ENCODE measurements at places on chromosomes 2 and 18.

DNA sequence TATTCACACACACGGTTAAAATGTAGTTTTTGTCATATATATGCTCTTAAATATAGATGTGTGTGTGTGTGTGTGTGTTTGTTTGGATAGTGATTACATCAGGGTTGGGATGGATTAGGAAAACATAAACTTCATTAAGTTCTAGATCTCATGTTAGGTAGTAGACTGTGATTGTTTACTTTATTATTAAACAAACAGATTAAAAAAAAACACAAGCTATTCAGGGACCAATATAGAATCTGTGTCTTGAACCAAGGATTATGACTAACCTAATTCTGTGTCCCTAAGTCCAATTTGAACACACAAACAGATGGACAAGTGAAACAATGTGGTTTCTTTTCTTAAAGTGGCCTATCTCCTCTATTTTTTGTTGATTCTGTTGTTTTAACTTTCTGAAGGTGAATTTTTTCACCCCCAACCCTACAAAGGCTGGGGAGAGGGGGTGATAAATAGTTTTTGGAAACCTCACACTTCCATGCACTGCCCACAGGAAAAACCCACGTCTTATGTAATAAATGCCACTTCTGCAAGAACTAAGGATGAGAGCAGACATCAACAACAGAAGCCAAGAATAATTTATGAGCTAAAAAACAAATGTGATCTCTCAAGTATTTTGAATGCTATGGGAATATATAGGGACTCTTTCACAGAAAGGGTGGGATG lies 40.7 kb downstream of the IL1R2 start:
- no peak for DNase-seq

DNA sequence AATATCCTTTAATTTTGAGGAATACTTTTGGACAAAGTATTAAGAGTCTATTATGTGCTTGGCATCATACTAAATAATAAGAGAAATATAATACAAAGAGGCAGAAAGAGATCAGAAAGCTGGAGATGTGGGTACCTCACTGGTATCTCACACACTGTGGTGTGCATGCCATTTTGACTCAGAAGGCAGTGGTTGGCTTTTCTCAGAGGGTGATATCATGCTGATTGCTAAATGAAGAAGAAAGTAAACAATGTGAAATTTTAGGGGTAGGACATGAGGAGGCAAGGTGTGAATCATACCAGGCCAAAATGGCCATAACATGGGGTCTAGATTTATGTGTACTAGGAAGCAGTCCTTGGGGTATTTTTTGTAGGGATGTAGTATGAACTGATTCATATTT lies 16.6 kb upstream of the SPOPL start:
- DNase-seq: no peak

- no peak for DNase-seq
These were observed 466.0 kb downstream of the RIT2 start for GRCh38 chr18:42649331-42650035.

DNA sequence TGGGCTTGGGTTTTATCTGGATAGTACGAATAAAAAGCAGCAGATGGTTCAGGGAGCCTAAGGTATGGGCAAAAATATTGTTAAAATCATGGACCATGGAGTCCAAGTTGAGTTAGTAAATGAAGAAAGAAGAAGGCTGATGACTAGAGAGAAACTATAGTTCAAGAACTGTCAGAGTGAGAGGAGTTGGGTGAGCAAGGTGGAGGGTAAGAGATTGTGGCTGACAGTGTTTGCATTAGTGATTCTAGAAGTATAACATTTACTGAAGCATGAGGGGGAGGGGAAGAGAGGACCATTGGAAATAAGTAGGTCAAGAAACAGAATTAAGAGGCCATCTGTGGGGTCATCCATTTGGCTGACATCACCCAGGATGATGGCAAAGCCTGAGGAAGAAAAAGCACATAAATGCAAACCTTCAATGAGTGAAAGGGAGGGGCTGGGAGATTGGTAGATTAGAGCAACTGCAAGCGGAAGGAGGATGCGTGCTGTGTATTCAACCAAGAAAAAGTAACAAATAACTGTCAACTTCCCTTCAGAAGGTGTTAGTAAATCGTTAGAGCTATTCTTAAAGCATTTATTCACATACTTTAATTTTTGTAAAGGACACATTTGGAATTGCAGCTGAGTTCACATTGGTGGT lies 392.8 kb downstream of the TSN start:
- DNase-seq: no peak

DNA sequence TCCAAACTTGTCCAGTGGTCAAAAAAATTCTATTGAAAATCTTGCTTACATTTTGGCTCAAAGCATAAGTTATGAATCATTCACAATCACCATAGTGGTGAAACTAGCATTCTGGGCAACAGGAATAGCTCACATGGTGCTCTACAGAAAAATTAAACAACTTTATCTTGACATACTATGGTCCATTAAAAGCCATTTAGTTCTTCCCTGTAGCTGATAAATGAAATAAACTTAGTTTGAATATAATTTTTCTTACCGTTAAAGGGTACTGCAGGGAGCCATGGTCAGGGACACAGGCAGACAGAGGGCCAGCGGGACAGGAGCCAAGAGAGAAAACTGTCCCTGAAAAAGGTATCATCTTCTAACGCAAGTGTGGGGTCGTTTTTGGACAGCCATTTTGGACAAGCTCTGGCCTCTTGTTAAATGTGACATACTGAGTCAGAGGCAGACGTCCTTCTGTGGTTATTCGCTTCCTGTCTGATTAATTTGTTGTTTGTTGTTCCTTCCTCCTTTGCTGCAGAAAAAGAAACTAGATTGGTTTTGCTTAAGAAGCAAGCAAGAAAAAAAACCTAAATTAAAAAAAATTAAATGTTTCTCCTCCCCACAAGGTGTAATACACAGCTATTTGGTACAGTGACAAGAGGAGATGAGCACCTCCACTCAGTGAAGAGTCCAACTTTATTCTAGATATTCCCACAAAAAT lies at the start of gene WIPF1:
Gene WIPF1 (minus strand): TSS at position 460 of the 703 bp plus-strand sequence. CDS start 12,231 bp downstream, outside the sequence.
- peak; percentile 58 for DNase-seq

GRCh38 chr2:106542746-106543359 lies 55.7 kb downstream of the CD8B2 start:
- peak; percentile 59 for DNase-seq

- DNase-seq: no peak
These were observed 138.8 kb downstream of the ATAD2B start for GRCh38 chr2:23788100-23788499.

- DNase-seq: no peak
These were observed 1.8 kb upstream of the ZC3H8 start for GRCh38 chr2:112256654-112257053.

DNA sequence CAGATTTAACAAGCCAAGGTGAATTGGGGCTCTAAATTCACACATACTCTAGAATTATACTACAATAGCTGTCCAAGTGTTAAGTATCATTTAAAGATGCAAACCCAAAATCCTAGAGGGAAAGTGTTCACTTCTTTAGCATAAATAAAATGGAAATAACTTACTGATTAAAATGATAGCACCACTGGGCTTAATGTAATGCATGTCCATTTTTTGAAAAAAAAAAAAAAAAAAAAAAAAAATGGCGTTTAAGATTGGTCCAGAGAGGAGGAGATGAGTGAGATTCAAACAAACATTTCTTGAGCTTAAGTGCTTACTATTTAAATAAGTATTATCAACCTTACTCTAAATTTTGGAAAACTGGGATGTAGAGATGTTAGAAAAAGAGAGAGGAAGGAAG lies 251.5 kb upstream of the CWC22 start:
- no peak for DNase-seq

DNA sequence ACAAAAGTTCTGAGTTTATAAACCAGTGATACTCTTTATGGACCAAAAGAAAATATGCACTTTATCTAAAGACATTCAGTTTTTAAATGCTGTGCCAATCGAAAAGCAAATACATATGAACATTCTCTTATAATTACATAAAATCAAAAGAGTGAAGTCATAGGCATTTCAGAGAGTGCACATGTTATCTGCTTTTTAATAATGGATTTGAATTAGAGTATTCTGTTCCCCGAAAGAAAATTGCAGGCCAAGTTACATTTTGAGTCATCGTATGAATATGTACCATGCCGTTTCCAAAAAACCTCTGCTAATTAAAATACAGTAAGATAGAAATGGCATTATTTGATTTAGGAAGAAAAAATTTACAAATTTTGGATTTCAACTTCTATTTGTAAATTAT lies 565.7 kb downstream of the ZEB2 start:
- DNase-seq: no peak

- DNase-seq: no peak
These were observed 236.8 kb downstream of the NCKAP5 start for GRCh38 chr2:133331436-133331835.

- no peak for DNase-seq
These were observed 3.1 kb upstream of the SPP2 start for GRCh38 chr2:234047361-234047760.

GRCh38 chr2:57049273-57049672 lies 865.5 kb downstream of the CCDC85A start:
- no peak for DNase-seq

- no peak for DNase-seq
These were observed 251.0 kb downstream of the NDUFA10 start for GRCh38 chr2:239774142-239774462.

- DNase-seq: no peak
These were observed 54.8 kb downstream of the SEMA4F start for GRCh38 chr2:74708883-74709282.

DNA sequence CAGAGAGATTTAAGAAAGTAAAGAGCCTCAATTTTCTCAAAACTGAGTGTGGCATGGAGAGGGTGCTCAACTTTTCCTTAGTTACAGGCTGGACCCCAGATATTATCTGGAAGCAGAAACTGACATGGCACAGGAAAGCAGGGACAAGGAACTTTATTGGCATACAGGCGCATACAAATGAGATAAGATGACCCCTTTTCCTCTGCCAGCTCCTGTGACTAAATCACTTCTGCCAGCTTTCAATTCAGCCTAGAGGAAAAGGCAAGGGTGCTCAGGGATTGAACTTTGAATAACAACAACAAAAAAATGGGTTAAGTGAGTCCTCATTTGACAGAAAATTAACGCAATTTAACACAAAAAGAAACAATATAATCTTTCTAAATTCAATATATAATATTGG lies 262.9 kb downstream of the CD226 start:
- no peak for DNase-seq

GRCh38 chr2:184654945-184655344 lies 56.6 kb downstream of the ZNF804A start:
- DNase-seq: no peak

DNA sequence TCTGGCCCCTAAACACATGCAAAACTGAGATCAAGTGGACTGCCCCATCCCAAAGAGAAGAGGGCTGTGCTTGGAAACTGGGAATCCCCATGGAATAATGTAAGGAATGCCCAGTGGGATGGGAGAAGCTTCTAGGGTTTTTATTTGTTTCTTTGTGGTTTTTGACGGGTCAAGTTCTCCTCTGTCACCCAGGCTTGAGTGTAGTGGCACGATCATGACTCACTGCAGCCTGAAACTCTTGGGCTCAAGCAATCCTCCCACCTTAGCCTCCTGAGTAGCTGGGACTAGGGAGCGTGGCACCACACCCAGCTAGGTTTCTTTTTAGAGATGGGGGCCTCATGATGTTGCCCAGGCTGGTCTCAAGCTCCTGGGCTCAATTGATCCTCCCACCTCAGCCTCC lies 101.7 kb upstream of the ZSWIM2 start:
- no peak for DNase-seq

GRCh38 chr2:144032566-144032965 lies 487.4 kb downstream of the ZEB2 start:
- DNase-seq: no peak

- no peak for DNase-seq
These were observed 71.3 kb downstream of the UGGT1 start for GRCh38 chr2:128162266-128162665.

DNA sequence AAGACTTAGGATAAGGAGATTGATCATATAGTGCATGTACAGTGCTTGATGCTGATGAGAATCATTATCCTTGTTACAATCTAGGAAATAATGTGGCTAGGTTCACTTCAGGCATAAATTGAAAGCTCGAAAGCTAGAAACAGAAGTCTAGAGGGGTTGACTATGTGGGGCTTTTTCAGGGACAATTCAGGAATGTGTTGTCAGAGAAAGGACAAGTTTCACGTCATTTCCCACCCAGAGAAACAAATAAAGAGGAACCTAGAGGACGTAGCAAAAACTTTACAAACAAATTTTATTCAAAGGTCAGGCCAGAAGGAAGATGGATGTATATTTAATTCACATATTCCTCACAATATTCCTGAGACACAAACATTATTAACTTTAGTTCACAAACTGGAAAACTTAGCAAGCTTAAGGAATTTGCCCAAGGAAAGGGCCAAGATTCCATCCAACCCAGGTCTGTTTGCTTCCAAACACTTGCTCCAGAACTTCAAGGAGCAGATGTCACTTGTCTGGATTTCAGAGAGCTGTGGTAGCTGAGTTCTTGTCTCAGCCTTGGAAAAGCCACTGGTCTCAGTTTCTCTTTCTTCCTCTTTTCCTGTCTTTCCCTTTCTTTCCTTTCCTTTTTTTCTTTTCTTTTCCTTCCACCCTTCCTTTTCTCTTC lies 7.4 kb downstream of the CYRIA start:
- no peak for DNase-seq

DNA sequence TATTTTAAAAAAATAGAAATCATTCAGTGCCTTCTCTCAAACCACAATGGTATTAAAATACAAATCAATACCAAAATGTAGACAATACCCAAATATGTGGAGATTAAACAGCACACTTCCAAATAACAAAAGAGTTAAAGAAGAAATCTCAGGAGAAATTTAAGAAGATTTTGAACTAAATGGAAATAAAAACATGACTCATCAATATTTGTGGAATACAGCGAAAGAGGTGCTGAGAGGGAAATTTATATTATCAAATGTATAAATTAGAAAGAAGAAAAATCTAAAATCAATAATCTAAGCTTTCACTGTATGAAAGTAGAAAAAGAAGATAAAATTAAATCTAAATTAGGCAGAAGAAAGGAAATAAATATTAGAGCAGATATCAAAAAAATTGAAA lies 233.1 kb downstream of the RPIA start:
- DNase-seq: no peak

GRCh38 chr2:55073000-55073983 lies 23.0 kb upstream of the RTN4 start:
- no peak for DNase-seq

DNA sequence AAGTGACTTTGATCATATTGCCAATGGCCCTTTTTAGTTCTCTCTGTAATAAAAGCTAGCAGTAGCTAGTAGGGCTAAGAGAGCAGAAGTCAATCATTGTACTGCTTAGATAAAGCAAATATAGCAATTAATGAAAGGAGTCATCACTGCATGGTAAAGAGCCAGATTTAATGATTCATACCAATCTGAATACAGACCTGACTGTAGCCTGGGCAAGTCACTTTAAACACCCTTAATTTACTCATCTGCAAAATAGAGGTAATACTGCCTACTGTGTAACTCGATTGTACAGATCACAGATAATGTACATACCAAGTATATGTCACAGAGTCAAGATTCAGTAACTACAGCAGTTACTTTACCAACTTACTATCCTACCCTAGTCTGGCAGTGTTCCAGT lies 63.6 kb downstream of the ASXL2 start:
- DNase-seq: no peak

GRCh38 chr2:70690846-70691245 lies 77.2 kb downstream of the ADD2 start:
- no peak for DNase-seq
